ENCODE measurements at places on chromosomes 3 and 15.

- DNase-seq: no peak
These were observed 11.2 kb upstream of the HOMER2 start for GRCh38 chr15:82963471-82964341.

DNA sequence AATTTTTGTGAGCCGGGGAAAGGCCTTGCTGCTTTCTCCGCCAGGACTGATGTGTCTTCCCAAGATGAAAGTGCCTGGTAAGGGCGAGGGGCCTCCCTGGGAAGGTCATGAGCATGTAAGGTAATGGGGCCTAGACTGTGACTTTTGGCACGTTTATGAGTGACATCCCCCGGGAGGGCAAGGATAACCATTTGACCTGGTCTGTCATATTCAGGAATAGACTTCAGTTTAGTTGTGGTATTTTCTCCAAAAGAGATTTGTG, 631 bp upstream of the CNBP start:
- no peak for DNase-seq

GRCh38 chr3:24355806-24356205, 138.8 kb downstream of the THRB start:
- DNase-seq: no peak

DNA sequence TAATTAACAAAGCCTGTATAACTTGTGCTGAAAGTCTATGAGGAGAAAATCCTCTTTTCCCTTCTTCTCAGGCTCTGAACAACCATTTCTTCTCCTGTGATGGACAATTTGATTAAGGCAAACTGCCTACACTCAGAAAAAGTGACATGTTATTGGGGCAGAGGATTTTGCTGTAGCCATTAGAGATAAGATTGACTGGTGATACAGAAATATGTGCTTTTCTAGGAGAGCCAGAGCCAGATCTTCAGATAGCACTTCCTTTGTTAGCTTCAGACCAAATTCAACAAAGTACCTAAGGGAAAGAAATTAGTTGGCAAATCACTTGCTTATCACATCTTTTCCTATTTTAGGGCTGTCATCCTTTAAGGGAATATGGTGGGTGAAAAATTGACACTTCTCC, 259.9 kb downstream of the ARPP21 start:
- DNase-seq: no peak

- no peak for DNase-seq
These were observed 170.2 kb upstream of the NR2F2 start for GRCh38 chr15:96160269-96160668.

DNA sequence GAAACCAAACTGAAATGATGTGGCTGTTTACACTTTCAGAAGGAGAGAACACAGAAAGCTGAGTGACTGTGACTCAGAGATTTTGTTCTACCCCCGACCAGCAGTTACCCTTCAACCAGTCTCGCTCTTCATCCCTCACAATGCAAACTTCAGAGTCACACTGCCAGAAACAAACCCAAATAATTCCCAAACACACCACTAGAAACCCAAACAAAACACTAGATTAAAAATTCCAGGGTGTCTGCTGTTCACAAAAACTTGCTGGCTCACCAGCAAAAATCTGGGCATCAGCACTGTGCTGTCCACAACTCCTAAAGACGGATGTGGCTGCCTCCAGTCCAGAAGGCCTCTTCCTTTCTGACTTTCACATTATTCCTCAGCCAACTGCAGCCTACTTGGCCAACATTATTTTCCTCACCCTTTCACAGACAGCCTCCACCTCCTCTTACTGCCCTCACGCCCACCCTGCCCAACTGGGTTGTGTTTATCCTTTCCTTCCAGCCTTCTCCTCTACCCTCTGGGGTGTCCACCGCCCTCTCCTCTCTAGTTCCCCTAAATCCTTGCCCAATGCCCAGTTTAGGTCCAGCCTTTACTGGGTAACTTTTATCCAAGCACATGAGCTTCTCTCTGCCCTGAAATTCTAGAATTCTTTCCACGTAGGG, 71.4 kb downstream of the MECOM start:
- DNase-seq: no peak

- DNase-seq: no peak
These were observed 90.6 kb downstream of the CRYGS start for GRCh38 chr3:186453531-186453930.

DNA sequence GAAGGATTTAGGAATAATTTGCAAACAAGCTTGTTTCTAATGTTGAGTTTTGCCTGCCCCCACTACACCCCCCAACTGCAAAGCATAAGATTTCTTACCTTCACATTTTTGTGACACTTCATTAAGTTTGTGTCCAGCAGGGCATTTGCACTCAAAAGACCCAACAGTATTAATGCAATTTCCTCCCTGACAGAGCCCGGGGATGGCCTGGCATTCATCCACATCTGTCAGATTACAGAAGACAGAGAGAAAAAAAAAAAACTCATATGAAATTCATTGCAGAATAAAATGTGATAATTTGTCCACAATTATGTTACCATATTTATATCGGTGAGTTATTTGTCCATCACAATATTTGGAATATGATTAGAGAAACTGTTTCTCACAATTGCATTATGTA, 111.5 kb downstream of the FBN1 start:
- DNase-seq: no peak

GRCh38 chr3:155227141-155227540, 66.3 kb downstream of the STRIT1 start:
- DNase-seq: no peak

DNA sequence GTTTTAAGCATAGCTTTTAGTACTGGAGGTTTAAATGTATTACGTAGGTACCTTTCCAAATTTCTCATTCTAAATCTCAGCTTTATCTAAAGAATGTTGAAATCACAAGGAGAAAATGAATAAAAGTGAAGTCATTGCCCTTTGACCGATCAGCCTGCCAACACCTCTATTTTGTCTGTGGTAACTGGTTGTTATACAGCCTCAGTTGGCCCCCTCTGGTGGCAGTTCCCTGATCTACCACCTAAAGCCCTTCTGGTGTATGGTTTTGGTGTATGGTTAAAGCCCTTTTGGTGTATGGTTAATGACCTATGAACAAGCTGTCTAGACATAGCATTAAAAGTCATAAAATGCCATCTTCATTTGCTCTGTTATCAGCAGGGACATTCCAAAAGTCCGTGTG, 378.2 kb upstream of the AZI2 start:
- DNase-seq: no peak

DNA sequence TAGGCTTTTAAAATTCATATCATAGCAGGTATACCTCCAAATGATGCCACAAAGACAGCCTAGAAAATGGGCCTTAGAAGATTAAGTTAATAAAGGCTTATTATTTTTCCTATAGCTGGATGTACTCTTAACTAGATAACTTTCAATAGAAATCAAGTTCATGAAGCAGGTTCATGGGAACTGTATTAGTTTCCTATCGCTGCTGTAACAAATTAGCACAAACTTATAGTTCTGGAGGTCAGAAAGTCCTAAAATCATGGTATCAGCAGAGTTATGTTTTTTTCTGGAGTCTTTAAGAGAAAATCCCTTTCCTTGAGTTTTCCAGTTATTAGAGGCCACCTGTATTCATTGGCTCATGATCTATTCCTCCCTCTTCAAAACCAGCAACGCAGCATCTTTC, 269.9 kb downstream of the TIGIT start:
- DNase-seq: no peak

DNA sequence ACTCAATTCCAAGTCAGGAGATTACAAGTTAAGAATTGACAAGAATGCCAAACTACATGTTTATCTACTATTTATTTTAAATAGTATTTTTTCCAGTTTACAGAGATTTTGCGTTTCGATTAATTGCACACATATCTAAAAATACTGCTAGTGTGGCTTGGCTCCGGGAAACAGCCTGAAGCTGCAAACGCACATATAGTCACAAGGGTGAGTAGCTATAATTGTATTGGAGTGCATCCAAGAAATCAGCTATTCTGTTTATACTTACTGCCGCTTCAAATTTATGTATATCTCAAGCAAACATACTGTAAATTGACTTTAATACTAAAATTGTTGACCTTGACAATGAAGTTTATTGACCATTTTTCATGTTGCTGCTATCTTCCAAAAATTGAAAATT, 77.0 kb upstream of the PLSCR5 start:
- no peak for DNase-seq

GRCh38 chr3:157469561-157470294, 33.1 kb downstream of the PTX3 start:
- no peak for DNase-seq

DNA sequence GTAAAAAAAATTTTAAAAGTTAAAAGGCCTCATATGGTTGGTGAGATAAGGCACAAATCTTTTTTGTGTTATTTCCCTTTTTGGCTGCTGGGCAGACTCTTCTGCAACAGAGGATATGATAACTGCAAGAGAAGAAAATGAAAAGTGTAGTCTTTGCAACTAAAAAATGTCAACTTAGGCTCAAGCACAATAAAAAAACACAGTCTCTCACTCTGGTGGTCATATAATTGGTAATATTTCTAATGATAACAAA, 15.4 kb downstream of the COMMD2 start:
- DNase-seq: no peak
